ENCODE measurements at places on chromosomes 6 and 20.

DNA sequence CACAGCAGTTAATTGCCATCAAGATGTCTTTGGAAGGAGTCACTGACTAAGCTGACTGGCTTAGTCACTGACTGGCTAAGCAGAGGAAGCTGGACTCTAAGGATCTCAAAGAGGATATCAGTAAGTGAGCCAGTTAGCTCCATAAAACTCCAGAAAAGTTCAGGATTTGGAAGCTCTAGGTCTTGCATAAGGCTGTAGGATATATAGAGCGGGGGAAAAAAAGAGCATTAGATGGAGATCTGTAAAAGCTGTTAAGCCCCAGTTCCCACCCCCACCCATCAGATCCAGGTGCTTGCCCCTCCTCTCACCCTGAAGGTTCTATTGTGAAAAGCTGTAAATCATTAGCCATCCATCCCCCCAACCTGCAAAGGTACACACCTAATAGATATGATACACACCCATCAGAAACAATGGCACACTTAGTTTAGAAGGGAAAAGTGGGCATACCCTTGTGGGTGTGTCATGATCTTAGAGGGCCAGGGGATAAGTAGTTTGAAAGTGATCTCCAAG is 32.2 kb downstream of the CARMIL1 start:
- no peak for DNase-seq

DNA sequence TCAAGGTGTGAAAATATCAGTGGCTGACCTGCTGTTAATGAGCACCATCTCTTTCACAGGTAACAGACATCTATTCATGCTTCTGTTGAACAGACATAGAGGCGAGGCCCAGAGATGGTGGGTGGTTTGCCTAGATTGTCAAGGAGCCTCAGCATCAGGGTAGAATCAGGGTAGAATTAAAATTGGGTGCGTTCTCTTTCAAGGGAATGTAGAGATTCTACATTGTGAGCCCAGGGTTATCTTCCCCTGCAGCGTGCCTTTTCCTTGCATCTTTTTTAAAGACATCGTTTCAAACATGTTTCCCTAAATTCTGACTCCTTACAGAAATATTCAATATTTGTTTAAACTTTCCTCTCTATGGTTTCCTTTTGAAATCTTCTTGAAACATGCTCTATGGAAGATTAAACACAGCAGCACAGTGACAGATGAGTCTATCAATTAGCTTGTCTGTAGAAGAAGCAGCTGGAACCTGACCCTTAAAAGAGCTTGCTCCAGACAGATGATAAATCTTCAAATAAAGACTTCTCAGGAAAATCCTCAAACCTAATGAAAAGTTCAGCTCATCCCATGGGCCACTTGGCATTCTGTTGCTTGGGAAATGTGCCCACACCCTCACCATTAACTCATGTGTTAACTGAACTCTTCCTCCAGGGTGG is 119.8 kb downstream of the IPCEF1 start:
- no peak for DNase-seq

DNA sequence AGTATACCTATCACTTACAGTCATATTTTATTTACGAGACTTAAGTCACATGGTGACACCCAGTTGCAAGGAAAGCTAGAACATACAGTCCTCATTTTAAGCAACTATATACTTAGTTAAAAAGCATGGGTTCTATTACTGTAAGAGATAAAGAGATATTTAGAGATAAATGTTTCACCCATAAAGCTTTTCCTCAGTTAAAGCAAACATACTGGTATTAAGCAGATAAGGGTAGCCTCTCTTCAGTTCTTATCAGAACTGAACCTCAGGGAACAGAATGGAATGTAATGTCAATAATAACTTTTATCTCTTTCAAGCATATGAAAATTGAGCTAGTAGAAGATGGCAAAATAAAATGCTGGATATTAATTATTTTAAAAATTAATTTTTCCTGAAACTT is 9.9 kb upstream of the ASCC3 start:
- no peak for DNase-seq

DNA sequence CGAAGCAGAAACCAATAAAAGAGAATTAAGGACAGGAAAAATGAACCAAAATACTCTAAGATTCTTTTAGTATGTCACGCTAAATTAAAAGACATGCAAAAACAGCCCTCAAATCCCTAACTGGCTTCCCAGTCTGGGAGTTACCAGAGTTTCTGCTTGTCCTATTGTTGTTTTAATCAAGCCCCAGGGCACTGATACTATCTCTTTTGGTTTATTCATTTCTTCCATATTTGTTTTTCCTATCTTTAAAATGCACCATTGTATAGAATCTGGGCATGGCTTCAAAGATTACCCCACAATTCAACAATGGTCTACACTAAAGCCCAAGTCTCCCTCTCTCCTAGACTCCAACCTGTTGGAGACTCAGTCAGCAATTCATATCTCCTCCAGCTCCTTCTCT is 169.1 kb downstream of the MYLK4 start:
- DNase-seq: no peak

- peak; percentile 17 for DNase-seq
Measured at GRCh38 chr6:36827261-36828079, 11.8 kb downstream of the CPNE5 start.

DNA sequence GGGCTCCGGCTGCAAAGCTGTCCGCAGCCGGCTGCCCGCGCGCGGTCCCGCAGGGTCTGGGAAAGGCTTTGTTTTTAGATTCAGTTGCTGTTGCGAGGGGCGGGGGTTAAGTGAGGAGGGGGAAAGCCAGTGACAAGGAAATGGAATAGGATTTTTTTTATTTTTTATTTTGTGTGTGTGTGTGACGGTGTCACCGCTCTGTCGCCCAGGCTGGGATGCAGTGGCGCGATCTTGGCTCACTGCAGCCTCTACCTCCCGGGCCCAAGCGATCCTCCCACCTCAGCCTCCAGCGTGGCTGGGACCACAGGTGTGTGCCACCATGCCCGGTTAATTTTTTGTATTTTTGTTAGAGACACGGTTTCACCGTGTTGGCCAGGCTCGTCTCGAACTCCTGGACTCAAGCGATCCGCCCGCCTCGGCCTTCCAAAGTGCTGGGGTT is 615 bp upstream of the UBE2J1 start:
- DNase-seq: no peak

DNA sequence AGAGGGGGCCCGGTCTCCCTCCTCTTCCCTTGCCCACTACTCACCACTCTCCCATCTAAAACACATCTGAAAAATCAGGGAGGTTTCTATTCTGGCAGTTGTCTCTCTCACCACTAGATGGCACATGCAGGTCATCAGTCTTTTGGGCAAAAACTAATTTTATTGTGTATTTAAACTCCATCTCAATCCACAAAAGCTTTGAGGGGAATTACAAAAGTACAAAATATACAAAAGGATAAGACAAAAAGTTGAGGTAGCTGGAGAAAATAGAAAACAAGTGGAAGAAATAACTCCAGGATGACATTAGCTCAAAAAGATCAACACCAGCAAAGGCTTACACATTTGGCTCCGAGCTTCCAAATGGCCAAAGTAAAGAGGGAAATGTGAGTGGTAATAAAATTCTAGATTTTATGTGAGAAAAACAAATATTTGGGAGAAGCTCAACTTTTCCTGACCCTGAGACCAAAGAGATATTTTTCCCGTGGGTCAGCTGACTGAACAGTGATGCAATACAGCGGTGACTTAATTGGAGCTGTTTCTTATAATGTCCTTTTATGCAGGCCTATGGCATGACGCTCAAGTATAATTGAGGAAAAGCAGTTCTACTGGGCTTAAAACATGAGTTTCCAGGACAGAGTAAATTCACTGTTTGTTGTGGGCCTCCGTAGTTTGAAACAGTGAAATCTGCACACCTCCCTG is 79.8 kb upstream of the CHD6 start:
- no peak for DNase-seq

All from CD4-positive, alpha-beta T cell treated with Interferon gamma for 1 hour (primary cell).